NCI-H226 (cell line): ENCODE measurements at places on chromosomes 13 and 19.

- DNase-seq = no peak
Observed at GRCh38 chr19:6721773-6722172, 1.3 kb upstream of the C3 start.

GRCh38 chr19:677201-677600 is 1.0 kb downstream of the FSTL3 start:
- peak; percentile 92 for DNase-seq

GRCh38 chr13:79427265-79427664 is 21.2 kb upstream of the RBM26 start:
- DNase-seq = no peak

GRCh38 chr13:40318366-40318765 is 348.1 kb downstream of the FOXO1 start:
- no peak for DNase-seq

DNA sequence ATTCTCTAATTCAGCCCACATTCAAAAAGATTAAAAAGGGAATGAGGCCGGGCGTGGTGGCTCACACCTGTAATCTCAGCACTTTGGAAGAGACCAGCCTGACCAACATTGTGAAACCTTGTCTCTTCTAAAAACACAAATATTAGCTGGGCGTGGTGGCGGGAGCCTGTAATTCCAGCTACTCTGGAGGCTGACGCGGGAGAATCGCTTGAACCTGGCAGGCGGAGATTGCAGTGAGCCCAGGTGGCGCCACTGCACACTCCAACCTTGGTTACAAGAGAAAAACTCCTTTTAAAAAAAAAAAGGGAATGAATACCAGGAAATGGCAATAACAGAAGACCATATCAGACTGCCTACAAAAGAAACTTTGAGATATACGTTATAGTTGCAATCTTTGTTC is 1244.5 kb downstream of the PCDH9 start:
- DNase-seq = no peak

DNA sequence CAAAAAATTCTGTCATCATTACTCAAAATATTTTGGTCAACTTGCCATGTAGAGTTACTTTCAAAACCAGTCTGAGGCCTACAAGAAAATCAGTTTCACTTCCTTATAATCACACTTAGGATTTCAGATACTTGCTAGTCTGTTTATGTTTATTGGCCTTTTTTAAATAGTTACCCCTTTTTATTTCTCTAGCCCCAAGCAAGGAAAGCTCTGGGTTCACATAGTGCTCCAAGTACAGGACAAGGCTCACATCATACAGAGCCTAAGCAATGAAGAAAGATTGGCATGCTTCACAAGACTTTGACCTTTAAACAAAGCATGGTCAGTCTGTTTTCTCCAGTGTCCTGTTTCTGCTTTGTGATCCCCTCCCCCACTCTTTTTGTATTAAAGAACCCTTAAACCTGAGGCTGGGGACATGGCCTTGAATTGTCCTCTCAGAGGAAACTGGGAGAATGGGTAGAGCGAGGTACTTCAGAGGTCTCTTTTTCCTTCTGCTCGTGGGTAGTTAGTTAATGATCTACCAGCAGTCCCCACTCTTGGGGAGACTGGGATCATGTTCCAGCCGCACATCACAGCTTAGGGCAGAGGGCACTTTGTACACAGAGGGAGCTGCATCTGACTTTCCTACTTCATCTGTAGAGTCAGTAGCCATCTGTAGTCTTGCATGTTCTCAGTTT is 30.7 kb downstream of the CEACAM1 start:
- DNase-seq = no peak

DNA sequence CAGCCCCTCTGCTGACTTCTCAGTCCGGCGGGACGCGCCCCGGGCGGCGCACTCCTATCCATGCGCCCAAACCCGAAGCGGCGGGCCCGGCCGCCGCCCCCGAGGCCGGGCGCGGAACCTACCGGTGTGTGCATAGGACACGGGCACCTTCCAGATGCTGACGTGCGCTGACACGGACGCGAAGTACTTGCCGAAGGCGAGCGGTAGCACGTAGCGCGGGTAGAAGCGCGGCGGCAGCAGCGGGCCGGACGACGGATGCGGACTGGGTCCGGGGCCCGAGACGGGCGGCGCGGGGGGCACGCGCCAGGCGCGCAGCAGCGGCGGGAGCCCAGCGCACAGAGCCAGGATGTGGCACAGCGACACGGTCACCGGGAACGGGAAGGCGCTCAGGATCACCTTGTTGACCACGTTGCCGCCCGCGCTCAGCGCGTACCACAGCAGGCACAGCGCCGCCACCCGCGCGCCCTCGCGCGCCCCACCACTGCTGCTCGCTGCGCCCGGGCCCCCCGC is 338 bp downstream of the SLC35E1 start:
- DNase-seq = peak; percentile 16

- DNase-seq = no peak
Observed at GRCh38 chr19:45442778-45443461, 19.2 kb upstream of the ERCC1 start.

DNA sequence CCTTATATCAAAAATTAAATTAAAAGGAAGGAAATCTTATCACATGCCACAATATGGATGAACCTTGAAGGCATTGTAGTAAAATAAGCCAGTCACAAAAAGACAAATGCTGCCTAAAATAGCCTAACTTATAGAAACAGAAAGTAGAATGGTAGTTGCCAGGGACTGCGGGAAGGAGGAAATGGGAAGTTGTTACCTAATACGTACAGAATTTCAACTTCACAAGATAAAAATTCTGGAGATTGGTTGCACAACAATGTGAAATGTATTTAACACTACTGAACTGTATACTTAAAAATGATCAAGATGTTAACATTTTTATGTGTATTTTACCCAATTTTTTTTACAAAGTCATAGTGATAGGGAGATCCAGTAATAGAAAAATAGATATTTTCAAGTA is 10.2 kb upstream of the N4BP2L2 start:
- DNase-seq = peak; percentile 11

GRCh38 chr13:106061781-106062180 is 473.7 kb downstream of the EFNB2 start:
- DNase-seq = no peak

- DNase-seq = no peak
Observed at GRCh38 chr19:4371247-4372164, 28.1 kb downstream of the MPND start.

DNA sequence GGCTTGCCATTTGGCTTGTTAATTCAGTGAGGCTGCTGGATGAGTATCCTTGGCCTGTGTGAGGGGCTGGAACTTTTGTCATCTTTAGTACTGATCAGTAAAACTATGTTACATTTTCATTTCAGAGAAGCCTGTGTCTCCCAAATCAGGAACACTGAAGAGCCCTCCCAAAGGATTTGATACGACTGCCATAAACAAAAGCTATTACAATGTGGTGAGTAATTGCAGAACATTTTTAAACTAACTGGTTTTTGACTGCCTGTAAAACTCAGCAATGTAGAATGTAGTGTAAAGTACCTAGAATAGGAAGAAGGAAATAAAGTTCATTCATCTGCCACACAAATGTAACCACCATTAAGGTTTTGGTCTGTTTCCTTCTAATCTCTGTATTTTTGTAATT is 87.4 kb upstream of the TEX29 start:
- no peak for DNase-seq
